ENCODE measurements at places on chromosomes 16 and 17. TPM values are rescaled to one million over a fixed set of nuclear protein-coding genes. Genes with fewer than 3 reads are reported as not detected.

CLEC19A gene
- total RNA-seq: not detected

CIBAR2 gene
- not detected for total RNA-seq

NPIPA5 gene
- total RNA-seq: 11.8 TPM

WNT9B gene
- total RNA-seq: not detected

SPATA32 gene
- total RNA-seq: 0.28 TPM

KCNH6 gene
- total RNA-seq: not detected

RAB40B gene
- 5.4 TPM for total RNA-seq

NAGS gene
- total RNA-seq: 0.91 TPM

NPB gene
- total RNA-seq: 0.30 TPM

MYCBPAP gene
- 3.5 TPM for total RNA-seq

NUDT7 gene
- 4.0 TPM for total RNA-seq

CD300LF gene
- total RNA-seq: not detected

ANKFN1 gene
- not detected for total RNA-seq

CD300E gene
- total RNA-seq: not detected

EVPL gene
- 0.17 TPM for total RNA-seq

DYNLL2 gene
- total RNA-seq: 37.2 TPM
